ENCODE measurements at places on chromosomes 16 and 17.

DNA sequence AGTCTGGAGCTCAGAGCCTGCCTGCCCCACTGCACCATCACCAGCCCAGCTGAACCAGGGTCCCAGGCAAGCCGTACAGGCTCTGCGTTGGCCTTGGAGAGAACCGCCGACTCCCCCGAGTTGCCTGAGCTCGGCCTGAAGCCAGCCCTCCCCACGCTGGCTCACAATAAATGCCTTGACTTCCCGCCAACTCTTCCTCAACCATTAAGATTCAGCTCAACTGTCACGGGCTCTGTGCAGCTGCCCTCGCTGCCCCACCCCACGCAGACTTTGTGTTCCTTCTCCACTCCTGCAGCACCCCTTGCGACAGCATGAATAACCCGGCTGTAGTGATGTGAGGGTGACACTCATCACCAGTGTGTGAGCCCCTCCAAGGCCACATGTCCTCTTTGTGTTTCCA lies 4.8 kb upstream of the QPRT start:
- no peak for DNase-seq

DNA sequence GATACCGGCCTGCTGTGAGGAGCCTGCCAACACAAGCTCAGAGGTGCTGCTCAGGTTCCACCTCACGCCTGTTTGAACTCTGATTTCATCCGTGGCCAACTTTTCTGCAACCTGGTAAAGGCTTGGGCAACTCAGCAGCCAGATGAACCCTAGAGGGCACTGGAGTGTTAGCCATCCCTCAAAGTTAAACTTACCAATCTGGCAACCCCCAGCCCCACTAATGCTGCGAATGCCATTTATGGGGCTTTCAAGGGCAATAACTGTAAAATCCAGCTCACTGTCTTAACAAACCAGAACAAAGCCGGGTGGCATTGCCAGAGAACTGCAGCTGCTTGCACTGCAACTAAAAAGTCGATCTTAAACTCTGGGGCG lies 105.5 kb downstream of the AXIN2 start:
- DNase-seq, result no peak

DNA sequence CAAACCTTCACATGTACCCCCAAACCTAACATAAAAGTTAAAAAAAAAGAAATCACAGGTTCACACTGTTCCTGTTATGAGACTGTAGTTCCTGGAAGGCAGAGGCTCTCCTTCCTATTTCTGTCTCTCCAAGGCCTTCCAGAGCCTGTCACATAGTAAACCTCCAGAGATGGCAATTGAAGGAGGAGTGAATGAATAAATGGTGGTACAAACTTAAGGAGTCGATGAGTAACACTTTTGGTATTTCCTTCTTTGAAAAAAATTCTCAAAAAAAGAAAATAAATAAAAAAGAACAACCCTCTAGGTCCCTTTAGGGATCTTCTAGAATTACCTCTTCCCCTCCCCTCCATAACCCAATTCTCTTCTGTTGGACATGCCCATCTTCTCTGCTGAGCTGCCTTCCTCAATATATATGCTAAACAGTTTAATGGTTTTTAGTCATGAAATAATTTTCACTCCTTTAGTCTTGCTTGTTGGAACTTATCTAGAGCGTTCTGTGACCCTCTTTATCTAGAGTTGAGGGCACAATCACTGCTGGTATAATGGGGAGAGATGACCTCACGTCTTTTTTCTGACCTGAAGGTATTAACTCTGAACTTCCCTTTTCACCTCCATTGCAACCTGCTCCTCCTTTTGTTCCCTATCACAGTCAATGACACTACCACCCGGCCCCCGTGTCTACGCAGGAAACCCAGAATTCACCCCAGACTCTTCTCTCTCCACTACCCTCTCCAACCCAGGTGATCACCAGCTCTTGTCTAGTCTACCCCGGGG lies 1.7 kb upstream of the TAF15 start:
- DNase-seq, result peak; percentile 56

DNA sequence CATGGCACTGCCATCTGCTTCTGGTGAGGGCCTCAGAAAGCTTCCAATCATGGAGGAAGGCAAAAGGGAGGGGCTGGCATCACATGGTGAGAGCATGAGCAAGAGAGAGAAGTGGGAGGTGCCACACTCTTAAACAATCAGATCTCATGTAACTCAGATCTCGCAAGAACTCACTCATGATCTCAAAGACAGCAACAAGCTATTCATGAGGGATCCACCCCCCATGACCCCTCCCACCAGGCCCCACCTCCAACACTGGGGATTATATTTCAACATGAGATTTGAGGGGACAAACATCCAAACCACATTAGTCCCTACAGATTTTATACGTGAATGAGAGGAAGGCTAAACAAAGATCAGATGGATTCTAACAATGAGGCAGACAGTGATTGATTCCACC lies 8.9 kb upstream of the TMEM132E start:
- DNase-seq, result no peak

- no peak for DNase-seq
Measured at GRCh38 chr17:20094777-20095176, 85.6 kb downstream of the SPECC1 start.
